Stimulated activated CD8-positive, alpha-beta memory T cell treated with anti-CD3 and anti-CD28 coated beads, Interleukin-7, amount 100 ng/mL, for 48 hours (primary cell): ENCODE measurements at places on chromosomes 12 and 14.

GRCh38 chr12:123519141-123520001, 14.1 kb downstream of the RILPL1 start:
- DNase-seq: no peak

DNA sequence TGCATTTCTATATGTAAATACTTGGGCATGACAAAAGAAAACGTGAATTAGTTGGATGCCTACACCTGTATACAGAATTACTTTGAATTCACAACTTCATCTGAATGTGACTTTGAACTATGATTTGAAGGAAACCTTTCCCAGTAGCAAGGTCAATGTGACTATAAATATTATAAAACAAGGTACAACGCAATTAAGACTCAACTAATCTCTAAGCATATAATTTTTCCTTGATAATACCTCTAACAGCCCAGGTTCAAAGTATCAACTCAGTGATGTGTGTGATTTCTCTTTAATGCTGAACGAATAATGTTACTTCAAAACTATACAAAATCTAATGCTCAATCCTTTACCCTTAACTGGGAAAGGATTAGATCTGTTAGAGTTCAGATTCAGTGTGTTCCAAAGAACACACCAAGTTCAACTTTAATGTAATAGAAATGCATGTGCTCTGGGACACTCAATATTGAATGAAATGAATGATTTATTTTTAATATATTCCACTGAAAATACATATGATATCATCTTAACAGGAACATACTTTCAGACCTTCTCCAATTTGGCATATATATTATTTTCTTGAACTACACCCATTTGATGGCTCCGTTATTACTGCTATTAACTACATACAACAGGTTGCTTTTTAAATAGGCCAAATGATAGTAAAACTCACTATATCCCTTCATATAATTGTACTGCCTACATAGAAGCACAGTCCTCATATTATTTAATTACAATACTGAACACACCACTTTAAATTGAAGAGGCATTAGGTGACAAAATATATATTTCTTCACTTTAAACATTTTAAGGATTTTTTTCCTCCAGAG, 40.1 kb upstream of the MTERF2 start:
- no peak for DNase-seq

GRCh38 chr12:127966331-127966730, 300.6 kb upstream of the TMEM132C start:
- no peak for DNase-seq

DNA sequence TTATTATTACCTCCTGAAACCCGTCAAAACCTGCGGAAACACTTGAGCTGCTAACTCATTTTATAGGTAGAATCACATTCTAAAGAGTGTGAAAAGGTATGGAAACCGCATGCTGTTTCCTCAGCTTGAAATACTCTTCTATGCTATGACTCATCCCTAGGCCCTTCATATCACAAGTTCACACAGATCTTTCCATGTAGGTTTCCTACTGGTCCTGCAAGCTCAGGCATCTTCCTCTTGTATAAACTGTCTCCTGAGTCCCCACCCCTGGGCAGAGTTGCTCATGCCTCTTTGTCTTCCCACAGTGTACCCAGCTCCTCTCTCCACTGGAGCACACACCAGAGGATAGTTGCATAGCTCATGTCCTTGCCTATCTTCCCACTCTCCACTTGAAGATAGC, 84.7 kb downstream of the CMAS start:
- no peak for DNase-seq

DNA sequence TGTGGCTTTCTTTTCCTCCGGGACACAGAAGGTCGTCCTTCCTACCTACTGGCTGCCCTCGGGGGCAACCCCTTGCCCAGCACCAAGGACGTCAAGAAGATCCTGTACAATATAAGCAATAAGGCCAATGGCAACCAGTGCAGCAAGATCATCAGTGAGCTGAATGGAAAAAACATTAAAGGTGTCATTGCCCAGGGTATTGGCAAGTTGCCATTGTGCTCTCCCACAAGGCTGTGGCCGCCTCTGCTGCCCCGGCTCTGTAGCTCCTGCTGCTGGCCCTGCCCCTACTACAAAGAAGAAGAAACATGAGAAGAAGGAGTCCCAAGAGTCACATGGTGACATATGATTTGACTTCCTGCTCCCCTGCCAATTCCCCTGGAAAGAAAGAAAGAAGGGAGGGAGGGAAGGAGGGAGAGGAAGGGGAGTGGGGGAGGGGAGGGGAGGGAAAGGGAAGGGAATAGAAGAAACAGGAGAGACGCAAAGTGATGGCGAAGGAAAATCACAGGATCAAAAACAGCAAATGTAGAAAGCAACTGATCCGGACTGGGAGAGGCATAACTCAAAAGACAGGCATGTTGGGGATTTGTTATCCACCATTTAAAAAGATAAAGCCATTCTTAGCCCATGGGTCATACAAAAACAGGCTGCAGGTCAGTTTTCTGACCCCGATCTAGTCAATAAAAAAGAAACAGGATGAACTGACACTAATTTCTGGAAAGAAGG, 61.3 kb upstream of the RESF1 start:
- no peak for DNase-seq

DNA sequence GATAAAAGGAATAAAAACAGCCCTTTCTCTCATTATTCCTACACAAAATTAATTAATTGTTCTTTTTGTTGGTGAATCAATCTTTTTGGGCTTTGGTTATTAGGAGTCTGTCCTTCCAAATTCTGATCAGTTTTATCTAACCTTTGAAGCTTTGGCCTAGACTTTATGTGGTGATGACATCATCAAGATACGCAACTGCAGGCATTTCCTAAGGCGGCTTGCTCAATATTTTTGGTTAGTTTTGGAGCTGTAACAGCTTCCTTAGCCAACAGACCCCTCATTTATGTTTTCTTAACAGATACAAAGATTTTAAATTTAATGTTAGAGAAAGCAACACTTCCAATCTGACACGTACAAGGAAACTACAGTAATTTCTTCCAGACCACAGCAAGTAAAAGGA, 87.8 kb upstream of the PDE3A start:
- no peak for DNase-seq

DNA sequence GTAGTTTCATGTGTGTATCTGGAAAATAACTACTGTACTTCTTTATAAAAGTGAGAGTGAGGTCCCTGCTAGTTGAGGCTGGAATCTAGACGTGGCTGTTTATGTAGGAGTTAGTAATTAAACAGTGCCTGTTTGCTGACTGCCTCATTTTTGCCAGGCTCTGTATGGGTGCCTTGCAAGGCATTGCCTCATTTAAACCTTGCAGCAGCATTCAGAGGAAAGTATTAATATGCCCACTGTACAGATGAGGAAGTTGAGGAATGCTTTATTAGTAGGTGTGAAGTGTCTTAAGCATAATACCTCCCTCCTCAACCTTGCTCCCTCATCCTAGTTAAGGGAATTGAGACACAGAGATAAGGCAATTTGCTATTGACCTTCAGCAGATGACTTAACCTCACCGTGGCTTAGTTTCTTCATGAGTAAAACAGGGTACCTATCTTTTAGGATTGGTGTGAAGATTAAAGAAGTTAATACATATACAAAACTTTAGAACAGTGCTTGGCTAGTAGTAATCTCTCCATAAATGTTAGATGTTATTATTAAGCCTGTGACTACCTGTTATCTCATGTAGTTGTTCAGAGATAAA, 28.7 kb downstream of the PPM1A start:
- DNase-seq: no peak

DNA sequence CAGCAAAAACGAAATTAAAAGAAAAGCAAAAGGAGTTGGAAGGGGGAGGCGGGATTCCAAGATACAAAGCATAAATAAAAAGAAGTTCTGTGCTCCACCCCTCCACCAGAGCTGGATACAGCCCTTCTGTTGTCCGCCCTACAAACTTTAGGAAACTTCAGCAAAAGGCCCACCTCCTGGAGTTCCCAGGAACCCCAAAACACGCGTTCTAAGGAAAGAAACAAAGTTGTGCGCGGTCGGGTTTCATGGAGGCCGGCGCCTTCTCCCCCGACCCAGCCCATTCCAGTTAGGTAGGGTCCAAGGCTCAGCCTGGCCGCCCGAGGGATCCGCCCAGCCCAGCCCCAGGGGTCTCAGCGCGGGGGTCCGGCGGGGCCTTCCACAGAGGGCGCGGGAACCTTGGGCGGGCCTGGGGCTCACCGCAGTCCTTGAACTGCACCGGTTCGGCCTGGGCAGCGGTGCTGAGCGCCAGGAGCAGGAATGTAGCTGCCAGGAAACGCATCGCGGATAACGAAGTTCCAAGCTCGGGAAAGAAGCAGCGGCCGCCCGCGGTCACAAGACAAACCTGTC, at the start of gene NPC2:
Gene NPC2, minus strand, starts transcription at position 530 of the 567 bp plus-strand sequence. Its CDS starts 31 bp downstream, at position 499.
- DNase-seq: no peak

- DNase-seq: no peak
Observed at GRCh38 chr14:104333646-104334423, 195.4 kb downstream of the KIF26A start.
